ENCODE measurements at places on chromosomes 1 and 21. TPM values are rescaled to one million over a fixed set of nuclear protein-coding genes. Genes with fewer than 3 reads are reported as not detected.

GJA4 gene
- total RNA-seq = not detected

ZMYND12 gene
- 0.20 TPM for total RNA-seq

CLCA4 gene
- total RNA-seq = not detected

TSSK3 gene
- not detected for total RNA-seq

METTL18 gene
- 8.2 TPM for total RNA-seq

ASCL5 gene
- total RNA-seq = not detected

TNFRSF1B gene
- total RNA-seq = 0.45 TPM

LAMTOR2 gene
- total RNA-seq = 155 TPM

CNR2 gene
- not detected for total RNA-seq

MPL gene
- total RNA-seq = 0.31 TPM
